ENCODE measurements at places on chromosomes 3 and 15. TPM values are rescaled to one million over a fixed set of nuclear protein-coding genes. Genes with fewer than 3 reads are reported as not detected.

BNC1 gene
- 1.5 TPM for polyA plus RNA-seq

RFT1 gene
- not detected for polyA plus RNA-seq

DNA sequence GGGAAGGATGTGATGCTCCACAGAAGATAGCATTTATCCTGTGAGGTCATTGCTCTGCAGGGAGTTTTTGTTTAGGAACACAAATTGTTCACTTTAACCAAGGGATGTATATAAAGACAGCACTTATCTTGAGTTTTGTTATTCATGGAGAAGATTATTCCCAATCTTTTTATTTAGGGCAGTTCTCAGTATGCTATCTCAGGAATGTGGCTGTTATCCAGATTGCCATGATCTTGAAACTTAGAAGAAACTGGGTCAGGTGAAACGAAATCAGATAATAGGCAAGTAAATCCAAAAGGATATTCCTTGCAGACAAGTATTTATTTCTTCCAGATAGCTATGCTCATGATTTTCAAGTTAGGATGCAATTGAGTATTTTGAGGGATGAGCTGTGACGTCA is 19.3 kb upstream of the TMEM42 start:
- no peak for DNase-seq

GRCh38 chr3:66393333-66394005 is 107.4 kb downstream of the LRIG1 start:
- DNase-seq: peak; percentile 43

DNA sequence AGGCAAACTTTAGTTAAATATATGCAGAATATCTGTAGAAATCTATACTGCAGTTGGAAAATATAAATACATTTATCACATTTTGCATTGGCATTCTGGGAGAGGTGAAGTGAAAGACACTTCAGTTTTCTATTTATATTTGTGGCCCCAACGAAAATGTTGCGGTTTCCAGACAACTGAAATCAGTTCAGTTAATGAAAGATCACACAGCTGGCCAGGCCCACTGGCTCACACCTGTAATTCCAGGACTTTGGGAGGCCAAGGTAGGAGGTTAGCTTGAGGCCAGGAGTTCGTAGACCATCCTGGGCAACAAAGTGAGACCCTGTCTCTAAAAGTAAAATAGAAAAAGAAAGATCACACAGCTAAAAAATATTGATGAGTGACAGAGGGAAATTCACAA is 11.9 kb upstream of the CLASP2 start:
- no peak for DNase-seq

- no peak for DNase-seq
These were observed 17.1 kb downstream of the IQGAP1 start for GRCh38 chr15:90405055-90405607.

DNA sequence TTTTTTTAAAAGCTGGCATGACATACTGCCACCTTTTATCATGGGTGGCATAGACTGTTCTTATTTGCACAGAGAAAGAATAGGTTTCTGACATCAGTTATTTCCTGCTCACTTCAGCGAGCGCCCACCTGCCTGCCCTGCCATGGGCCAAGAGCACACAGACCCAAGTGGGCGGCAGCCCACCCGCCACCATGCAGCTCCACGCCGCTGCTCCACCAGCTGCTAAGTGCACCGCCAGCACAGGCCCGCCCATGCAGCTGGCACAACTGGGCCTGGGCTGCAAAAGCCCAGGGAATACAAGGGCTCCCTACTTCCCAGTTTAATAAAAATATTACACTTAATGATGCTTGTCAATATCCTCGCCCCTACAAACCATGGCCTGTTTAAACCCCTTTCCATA is 15.4 kb downstream of the ZNF148 start:
- DNase-seq: no peak

- peak; percentile 34 for DNase-seq
These were observed 520 bp downstream of the TMEM42 start for GRCh38 chr3:44862226-44862637.

- no peak for DNase-seq
These were observed 45.1 kb downstream of the MAP4 start for GRCh38 chr3:47971081-47971480.

- no peak for DNase-seq
These were observed 188.4 kb upstream of the WNT5A start for GRCh38 chr3:55675478-55675877.

GRCh38 chr3:191068946-191069813 is 129.9 kb upstream of the OSTN start:
- no peak for DNase-seq

- no peak for DNase-seq
These were observed 52.8 kb downstream of the UBE3A start for GRCh38 chr15:25385986-25386385.
